ENCODE measurements at places on chromosomes 5 and 9. TPM values are rescaled to one million over a fixed set of nuclear protein-coding genes. Genes with fewer than 3 reads are reported as not detected.

DNA sequence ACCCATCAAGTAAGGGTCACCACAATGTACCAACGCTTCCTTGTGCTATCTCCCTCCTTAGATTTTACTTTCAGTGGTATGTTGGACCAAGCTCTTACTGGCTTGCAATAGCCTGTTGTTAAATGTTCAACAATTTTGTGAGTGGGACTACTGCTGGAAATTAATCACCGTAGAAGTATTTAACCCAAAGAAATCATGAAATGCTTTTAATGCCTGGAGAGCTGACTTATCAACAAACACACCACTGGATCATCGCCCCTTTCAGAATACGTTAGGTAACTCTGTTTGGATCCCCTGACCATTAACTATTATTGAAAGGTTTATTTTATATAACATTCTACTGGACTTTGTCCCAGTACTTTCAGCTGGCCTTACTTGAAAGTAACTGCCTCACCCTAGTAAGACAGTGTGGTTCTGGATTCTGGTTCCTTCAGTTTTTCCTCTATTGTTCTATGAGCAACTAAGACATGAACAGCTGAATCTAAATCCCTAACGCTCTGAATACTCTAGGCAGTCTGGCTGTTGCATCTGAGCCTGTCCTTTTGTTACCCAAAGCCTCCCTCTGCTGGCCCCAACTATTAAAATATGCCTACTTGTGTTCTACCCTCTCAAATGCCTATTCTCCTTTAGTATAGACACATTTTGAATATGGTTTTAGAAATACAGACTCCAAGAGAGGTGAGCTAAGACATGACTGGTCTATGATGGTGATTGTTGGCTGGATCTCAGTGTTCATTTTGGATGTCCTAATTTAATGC, 1203.4 kb upstream of the DMAC1 start:
- H3K4me3 ChIP-seq, result no peak overlapping the region
- H3K4me1 ChIP-seq, result no peaks in the 10 kb centered on the region
- H3K27ac ChIP-seq, result no peak overlapping the region
- H3K27me3 ChIP-seq, result no peaks in the 10 kb centered on the region
- no peak for DNase-seq

Gene KIAA0825
- 0.60 TPM for polyA plus RNA-seq

- H3K4me3 ChIP-seq, result no peak overlapping the region
- no peak for DNase-seq
- H3K4me1 ChIP-seq, result no peaks in the 10 kb centered on the region
- no peaks in the 10 kb centered on the region for H3K27me3 ChIP-seq
- H3K36me3 ChIP-seq, result no peaks in the 10 kb centered on the region
Observed at GRCh38 chr9:114837923-114838322, 32.1 kb upstream of the TNFSF15 start.

DNA sequence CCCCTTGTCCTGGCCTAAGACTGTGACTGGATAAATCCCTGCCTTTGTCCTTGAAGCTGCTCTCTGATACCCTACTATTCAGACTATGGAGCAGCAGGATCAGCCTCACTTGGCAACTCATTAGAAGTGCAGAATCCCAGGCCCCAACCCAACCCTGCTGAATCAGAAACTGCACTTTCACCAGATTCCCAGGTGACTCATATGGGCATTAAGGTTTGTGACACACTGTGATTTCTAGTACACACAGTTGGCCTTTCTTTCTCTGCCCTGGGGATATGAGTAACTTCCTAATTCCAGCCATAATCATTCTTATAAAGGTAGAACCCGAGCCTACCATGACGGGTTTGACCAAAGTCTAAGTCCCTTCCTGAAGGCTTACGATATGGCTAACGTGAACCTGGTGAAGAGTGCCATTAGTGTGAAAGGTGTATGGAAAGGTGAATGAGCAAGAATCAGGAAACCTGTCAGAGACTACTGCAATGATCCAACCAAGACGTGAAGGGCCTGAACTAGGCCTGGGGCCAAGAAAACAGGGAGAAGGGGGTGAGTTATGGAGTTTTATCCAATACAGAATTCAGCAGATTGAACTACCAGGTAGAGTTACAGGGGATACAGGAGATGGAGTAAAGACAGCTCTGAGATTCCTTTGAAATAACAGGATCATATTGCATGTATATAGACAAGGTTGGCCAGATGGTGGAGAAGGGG, 533.0 kb downstream of the BNC2 start:
- H3K27me3 ChIP-seq, result no peaks in the 10 kb centered on the region
- no peak overlapping the region for H3K27ac ChIP-seq
- no peaks in the 10 kb centered on the region for H3K4me1 ChIP-seq

DNA sequence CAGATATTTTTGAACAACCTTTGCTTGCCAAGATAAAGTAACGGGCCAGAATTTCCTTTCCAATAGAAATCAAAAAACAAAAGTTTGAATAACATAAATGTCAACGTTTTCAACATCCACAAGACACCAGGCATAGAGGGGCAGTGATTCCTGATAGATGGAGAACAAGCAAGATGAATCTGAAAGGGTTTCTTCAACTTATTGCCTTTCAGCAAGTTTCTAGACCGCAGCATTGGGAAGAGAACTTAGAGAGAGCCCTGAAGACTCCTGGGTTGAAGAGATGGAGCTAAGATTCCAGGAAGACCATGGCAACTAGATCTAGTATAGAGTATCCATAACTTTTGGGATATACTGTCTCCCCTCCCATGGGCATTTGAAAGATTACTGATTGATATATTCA, 751.4 kb upstream of the CTNND2 start:
- DNase-seq, result no peak
- H3K27ac ChIP-seq, result no peak overlapping the region
- H3K4me1 ChIP-seq, result no peaks in the 10 kb centered on the region
- no peaks in the 10 kb centered on the region for H3K27me3 ChIP-seq
- no peak overlapping the region for H3K4me3 ChIP-seq
- peaks cover 2% of the 10 kb centered on the region for H3K36me3 ChIP-seq

GRCh38 chr5:53008751-53009150, 19.6 kb downstream of the ITGA2 start:
- H3K36me3 ChIP-seq, result no peaks in the 10 kb centered on the region
- no peak for DNase-seq
- H3K27ac ChIP-seq, result no peak overlapping the region
- no peaks in the 10 kb centered on the region for H3K4me1 ChIP-seq
- H3K27me3 ChIP-seq, result no peaks in the 10 kb centered on the region

Gene RARS1
- 16.2 TPM for polyA plus RNA-seq

DNA sequence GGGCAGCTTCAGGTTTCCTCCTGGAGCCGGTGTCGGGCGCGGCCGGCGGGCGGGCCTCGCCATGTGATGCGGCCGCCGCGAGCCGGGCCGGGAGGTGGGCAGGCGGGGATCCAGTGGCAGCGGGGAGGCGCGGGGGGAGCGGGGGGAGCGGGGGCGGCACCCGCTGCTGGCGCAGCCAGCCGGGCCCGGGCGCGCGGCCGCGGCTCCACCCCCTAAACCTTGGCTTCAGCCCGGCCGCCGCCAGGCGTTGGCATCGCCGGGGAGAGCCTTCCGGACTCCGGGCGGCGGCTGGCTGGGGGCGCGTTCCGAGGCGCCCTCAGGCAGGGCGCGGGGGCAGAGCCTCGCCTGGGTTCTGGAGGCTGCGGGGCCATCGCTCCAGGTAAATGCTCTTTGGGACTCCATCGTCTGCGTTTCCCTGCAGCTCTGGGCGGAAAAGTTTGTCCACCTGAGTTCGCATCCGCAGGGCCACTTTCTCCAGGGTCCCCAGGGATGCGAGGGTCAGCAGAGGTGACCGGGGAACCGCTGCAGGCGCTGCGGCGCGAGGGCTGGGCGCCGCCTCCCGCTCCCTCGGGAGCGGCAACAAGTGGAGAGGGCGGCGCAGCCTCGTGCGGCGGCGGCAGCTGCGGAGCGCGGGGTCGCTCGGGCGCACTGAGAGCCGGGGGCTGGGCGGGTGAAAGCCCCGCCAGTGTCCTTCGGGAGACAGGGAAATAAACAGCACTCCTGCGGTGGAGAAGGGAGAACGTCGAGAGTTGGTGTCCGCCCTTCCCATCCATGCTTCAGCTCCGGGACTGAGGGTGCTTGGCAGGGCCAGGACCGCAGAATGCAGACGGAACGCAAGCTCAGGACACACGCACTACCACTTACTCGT, at the start of gene ARHGEF28:
ARHGEF28 (plus strand) TSS at position 253 of the 868 bp plus-strand sequence. CDS start 58,656 bp downstream, outside the sequence.
- H3K4me1 ChIP-seq, result 0 out of 2 replicates have a peak, but pooled peaks cover 2% of the 10 kb centered on the region
- no peaks in the 10 kb centered on the region for H3K36me3 ChIP-seq
- peak; percentile 72 for DNase-seq
- H3K27ac ChIP-seq, result no peak within 1 kb of the TSS
- H3K27me3 ChIP-seq, result peaks cover 10% of the 10 kb centered on the region
- H3K4me3 ChIP-seq, result peak within 1 kb of the TSS; percentile 37

GRCh38 chr5:118863345-118863744, 125.0 kb downstream of the DTWD2 start:
- DNase-seq, result no peak
- no peaks in the 10 kb centered on the region for H3K36me3 ChIP-seq
- H3K27me3 ChIP-seq, result no peaks in the 10 kb centered on the region

GRCh38 chr5:53211799-53212198, 102.2 kb upstream of the MOCS2 start:
- no peak overlapping the region for H3K27ac ChIP-seq
- H3K4me3 ChIP-seq, result no peak overlapping the region
- no peaks in the 10 kb centered on the region for H3K36me3 ChIP-seq
- H3K27me3 ChIP-seq, result no peaks in the 10 kb centered on the region
- H3K4me1 ChIP-seq, result no peaks in the 10 kb centered on the region
- DNase-seq, result no peak

DNA sequence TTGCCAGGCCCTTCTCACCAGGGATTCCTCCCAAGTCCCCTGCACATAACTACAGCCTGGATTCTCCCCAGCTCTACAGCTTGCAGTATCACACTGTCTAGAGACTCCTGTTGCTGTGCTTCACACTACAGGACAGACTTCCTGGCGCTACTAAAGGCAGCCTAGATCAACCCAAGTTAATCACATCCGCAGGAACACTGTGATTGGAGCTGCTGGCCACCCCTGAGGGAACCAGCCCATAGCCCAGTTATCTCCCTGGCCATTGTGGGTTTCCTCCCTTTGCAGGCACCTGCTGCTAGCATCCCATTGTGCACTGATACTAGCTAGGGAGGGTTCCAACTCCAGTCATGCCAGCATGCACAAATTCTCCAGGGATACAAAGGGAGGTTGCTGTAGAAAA, 53.5 kb downstream of the NLN start:
- 0 out of 2 replicates have a peak, but pooled peaks cover 2% of the 10 kb centered on the region for H3K4me1 ChIP-seq
- H3K36me3 ChIP-seq, result peaks cover 46% of the 10 kb centered on the region
- DNase-seq, result no peak
- no peak overlapping the region for H3K4me3 ChIP-seq

DNA sequence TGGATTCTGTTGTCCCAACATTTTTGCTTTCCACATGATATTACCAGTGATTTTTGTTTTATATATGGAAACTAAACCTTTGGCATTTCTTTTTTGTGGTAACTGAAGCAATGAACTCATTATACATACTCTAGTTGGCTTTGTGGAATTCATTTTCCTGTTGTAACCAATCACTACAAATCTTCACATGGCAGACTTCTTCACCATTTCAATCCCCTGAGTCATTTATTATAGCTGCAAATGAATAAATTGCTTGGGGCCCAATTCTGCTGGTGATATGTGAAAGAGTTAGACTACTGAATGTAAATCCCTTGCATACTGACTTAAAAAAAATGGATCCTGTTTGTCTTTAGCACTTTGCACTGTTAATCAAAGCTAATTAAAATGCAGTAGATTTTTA, 1709.6 kb upstream of the WWC1 start:
- DNase-seq, result no peak
- H3K27ac ChIP-seq, result no peak overlapping the region
- H3K36me3 ChIP-seq, result no peaks in the 10 kb centered on the region

Gene SLC25A2
- polyA plus RNA-seq, result 0.05 TPM

Gene PCDHGA10
- polyA plus RNA-seq, result 6.4 TPM

DNA sequence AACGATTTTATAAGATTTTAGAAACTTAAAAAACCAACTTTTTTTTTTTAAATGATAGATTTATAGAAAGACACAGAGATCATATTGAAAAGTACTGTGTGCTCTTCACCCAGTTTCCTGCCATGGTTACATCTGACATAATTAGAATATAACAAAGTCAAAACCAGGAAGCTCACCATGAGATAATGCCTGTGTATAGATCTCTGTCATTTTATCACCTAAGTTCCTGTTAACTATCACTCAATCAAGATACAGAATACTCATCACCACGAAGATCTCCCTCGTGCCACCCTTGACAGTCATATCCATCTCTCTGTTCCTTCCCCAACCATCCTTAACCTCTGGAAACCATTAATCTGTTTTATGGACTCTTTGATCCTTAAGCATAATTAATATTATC, 39.1 kb downstream of the POC5 start:
- DNase-seq, result no peak
- no peaks in the 10 kb centered on the region for H3K36me3 ChIP-seq

DNA sequence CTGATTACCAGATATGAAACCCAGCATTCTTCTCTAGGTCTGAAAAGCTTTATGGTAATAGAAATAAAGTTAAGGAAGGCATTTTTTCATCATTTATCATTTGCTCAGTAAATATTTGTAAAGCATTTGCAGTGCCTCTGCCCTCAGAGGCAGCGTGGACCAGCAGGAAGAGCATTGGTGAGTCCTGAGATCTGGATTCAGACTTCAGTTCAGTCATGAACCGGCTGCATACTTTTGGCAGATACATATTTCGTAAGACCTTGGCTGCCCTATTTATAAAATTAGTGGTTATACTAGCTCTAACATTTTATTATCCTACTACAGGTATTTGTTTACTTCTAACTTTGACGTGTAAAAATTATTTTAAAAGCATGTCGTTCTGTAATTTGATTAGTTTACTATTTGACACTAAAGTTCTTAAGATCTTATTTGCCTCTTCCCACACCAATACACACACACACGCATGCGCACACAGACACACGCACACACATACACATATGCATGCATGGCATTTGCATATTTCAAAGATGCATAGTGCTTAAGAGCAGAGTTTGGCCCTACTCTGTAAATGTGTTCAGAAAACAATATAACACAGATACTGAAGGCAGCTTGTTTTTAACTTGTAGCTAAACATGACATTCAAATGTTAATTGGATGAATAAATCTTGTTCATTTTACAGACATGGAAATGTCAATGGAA, 101.9 kb downstream of the RPS23 start:
- DNase-seq, result no peak
- H3K4me3 ChIP-seq, result no peak overlapping the region
- no peak overlapping the region for H3K27ac ChIP-seq
- peaks cover 1% of the 10 kb centered on the region for H3K27me3 ChIP-seq
- H3K36me3 ChIP-seq, result no peaks in the 10 kb centered on the region

DNA sequence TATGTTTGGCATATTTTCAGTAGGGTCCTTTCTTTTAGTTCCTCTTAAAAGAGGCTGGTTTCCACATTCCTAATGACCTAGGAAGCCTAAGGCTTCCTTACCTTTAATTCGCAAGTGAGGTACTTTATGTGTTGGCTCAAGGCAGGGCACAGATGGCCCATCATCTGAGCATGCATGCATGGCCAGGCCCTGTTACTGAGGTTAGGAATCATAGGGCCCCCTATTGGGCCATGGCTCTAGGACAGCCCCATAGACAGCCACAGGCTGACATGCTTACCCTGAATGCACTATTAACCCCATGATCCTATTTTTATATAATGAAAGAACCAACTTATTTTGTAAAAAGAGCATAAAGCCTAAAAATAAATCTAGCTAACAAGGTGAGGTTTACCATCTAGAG, 271.4 kb downstream of the ELAVL2 start:
- peaks cover 2% of the 10 kb centered on the region for H3K4me1 ChIP-seq
- no peak for DNase-seq
- no peaks in the 10 kb centered on the region for H3K36me3 ChIP-seq
- H3K27me3 ChIP-seq, result no peaks in the 10 kb centered on the region
- H3K27ac ChIP-seq, result no peak overlapping the region
- H3K4me3 ChIP-seq, result no peak overlapping the region

Gene KCNV2
- polyA plus RNA-seq, result not detected

GRCh38 chr9:70030156-70030555, 13.5 kb upstream of the MAMDC2 start:
- no peak overlapping the region for H3K27ac ChIP-seq
- H3K27me3 ChIP-seq, result no peaks in the 10 kb centered on the region
- no peaks in the 10 kb centered on the region for H3K36me3 ChIP-seq
- H3K4me3 ChIP-seq, result no peak overlapping the region
- no peaks in the 10 kb centered on the region for H3K4me1 ChIP-seq

Measured in H1 (cell line).